Lung (tissue), 17 donors: ENCODE measurements at places on chromosomes 2 and 18. TPM values are rescaled to one million over a fixed set of nuclear protein-coding genes. Genes with fewer than 3 reads are reported as not detected.

GRCh38 chr18:34848156-34848555 is 138.1 kb downstream of the DTNA start:
- no peaks in the 10 kb centered on the region for H3K4me1 ChIP-seq
- no peaks in the 10 kb centered on the region for H3K27me3 ChIP-seq
- H3K27ac ChIP-seq = no peak overlapping the region

Gene ARMC9
- 51.6 TPM for total RNA-seq

- peaks cover 15% of the 10 kb centered on the region for H3K36me3 ChIP-seq
- no peak overlapping the region for H3K27ac ChIP-seq
- no peak for DNase-seq
Observed at GRCh38 chr2:74893332-74893731, 59.4 kb downstream of the HK2 start.

- no peak overlapping the region for H3K4me3 ChIP-seq
- H3K4me1 ChIP-seq = peaks cover 4% of the 10 kb centered on the region
- H3K27me3 ChIP-seq = no peaks in the 10 kb centered on the region
- H3K27ac ChIP-seq = no peak overlapping the region
- peaks cover 29% of the 10 kb centered on the region for H3K36me3 ChIP-seq
Observed at GRCh38 chr2:97651114-97651513, 5.3 kb downstream of the COX5B start.

Gene RAB12
- total RNA-seq = 74.5 TPM

GRCh38 chr18:48994044-48994651 is 43.4 kb upstream of the SMAD7 start:
- H3K36me3 ChIP-seq = no peaks in the 10 kb centered on the region
- H3K4me3 ChIP-seq = no peak overlapping the region
- DNase-seq = peak; percentile 51
- no peak overlapping the region for H3K27ac ChIP-seq
- no peaks in the 10 kb centered on the region for H3K27me3 ChIP-seq
